ENCODE measurements at places on chromosomes 12 and 14.

DNA sequence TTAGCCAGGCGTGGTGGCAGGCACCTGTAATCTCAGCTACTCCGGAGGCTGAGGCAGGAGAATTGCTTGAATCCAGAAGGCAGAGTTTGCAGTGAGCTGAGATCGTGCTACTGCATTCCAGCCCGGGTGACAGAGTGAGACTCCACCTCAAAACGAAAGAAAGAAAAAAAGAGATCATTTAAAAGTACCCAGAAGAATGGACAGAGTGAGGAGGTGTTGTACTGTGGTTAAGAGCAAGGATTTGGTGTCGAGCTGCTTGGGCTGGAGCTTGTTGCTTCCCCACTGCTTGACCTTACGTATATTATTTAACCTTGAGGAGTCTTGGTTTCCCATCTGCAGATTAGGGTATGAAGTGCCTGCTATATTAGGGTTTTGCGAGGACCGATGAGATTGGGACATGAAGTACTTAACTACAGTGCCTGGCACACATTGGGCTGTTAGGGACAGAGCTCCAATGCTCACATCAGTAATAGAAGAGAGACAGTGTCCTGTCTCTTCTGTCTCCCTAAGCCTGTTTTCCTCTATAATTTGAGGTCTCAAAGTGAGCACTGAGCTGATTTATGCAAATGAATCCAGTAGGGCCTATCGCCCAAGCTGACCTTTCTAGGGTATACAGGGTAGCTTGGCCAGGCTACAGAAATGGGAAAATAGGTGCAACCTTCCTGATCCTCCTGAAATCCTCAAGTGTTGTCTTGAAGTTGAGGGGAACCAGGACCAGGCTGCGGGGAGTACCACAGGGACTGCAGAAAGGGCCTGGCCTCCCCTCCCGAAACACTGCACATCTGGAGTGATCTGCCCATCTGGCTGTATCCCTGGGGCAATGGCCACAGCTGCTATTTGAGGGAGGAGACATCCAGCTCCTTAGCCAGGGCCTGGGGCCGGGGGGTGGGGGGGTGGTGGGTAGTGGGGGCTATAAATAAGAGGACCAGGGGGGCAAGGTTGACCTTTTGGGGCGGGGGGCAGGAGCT lies 8.6 kb upstream of the HDAC7 start:
- DNase-seq, result no peak

- DNase-seq, result no peak
Observed at GRCh38 chr14:54105406-54105805, 148.8 kb upstream of the BMP4 start.

DNA sequence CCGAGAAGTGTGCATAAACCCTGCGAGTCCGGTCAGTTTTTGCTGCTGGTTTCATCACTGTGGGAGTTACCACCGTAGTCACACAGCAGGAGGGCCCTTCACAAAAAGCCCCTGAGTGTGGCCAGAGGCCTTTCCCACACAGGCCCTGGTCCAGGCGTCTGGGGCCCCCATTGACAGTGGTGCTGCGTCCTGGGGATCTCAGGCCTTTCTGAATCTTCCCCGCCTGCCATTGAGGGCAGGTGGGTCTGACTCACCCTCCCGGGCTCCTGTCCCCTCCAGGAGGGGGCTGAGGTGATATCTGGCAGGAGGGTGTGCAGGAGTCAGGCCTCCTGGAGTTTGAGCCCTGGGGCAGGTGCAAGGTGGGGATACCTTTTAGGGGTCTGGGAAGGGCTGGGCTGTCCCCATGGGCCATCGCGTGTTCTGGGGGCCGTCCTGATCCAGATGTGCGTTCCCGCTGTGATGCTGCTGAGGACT lies 358.5 kb downstream of the TMEM121 start:
- DNase-seq, result no peak

DNA sequence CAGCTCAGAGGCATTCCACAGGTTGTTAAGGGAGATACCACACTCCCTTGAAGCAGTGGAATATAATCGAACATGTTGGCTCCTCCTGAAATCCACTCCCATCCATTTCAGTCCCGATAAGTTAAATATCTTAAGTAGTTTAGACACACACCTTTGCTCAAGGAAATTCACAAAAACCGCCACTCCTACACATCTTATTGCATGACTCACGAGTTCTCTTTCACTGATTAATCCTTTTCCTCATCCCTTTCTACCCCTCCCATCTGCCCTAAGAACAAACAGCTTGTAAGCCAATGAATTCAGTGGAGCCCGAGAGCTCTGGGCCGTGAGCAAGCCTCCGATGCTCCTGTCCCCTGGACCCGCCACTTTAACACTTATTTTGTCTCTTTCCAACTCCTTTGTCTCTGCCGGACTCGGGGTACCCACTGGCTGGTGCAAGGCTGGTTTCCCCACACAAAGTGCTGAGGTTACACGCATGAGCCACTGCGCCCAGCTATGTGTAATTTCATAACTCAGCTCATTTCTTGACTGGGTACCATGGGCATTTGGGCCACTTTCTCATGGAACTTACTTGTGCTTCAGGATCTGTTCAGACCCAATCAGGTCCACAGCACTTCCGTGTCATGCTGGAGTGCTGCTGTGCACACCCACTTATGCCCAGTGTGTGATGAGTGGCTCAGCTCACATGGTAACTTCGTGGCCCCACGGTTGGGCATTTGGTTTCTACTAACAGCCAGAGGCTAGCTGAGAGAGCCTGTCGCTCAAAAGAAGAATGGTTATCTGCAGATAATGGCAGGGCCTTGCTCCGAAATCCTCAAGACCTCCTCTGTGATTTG lies 171.8 kb upstream of the ALG10B start:
- DNase-seq, result no peak

- no peak for DNase-seq
Observed at GRCh38 chr14:32200368-32201192, 1.3 kb upstream of the RNU6-7 start.

DNA sequence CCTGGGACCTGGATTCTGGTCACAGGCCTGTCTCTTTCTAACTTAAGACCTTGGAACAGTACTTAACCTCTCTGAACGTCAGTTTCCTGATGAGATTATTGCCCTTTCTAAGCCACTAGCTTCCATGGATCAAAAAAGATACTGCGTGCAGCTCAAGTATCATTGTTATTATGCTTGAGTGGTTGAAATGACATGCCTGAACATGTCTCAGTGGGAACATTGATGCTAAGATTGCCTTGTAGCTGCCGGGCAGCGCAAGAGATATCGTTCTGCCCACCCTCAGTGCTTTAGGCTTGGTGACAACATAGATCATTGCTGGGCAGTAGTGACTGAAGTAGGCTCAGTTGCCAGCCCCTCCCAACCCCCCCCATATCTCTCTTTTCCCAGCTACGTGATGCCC lies 131.9 kb downstream of the SMOC1 start:
- DNase-seq, result no peak

- DNase-seq, result no peak
Observed at GRCh38 chr12:41745593-41745992, 399.1 kb downstream of the GXYLT1 start.

GRCh38 chr12:57165741-57166140 lies 18.3 kb upstream of the LRP1-AS start:
- DNase-seq, result no peak

DNA sequence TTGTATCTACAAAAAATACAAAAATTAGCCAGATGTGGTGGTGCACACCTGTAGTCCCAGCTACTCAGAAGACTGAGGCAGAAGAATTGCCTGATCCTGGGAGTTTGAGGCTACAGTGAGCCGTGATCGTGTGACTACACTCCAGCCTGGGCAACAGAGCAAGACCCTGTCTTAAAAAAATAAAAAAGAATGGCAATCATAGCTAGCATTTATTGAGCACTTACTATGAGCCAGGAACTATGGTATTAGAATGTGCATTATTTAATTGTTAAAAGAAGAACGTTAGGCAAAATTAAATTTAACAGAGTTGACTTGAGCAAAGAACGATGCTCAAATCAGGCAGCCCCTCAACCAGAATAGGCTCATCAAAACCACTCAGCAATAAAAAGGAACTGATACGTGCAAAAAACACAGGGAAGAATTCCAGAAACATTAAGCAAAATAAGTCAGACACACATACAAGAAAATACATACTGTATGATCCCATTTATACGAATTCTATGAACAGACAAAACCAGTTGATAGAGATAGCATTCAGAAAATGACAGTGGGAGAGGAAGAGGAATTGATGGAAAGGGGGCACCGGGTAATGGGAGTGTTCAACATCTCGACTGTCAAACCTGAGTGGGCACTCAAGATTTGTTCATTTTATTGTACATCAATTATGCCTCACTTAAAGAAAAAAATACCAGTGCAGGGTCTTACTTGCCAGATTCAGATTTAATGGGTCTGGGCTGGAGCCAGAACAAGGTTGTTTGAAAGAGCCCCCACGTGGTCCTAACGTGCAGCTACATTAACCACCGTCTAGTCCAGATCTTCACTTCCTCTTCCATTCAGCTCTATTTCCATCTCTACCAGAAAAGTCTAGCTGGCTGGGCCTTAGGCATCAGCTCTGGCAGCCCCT lies 8.0 kb downstream of the SCNN1A start:
- no peak for DNase-seq

DNA sequence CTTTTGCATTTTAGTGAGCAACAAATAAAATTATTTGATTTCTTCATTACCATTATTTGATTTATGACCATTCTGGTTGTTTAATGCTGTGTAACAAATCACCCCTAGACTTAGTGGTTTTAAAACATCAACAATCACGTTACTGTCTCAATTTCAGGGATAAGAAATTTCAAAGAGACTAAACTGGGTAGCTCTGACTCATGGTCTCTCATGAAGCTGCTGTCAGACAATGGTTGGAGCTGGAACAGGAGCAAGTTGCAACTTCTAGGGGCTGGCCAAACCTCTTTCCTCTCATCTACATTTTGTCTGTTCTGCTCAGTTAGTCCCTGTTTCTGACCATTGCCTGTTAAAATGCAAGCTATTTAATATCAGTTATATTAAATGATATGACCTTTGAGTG lies 517.0 kb downstream of the KCNH5 start:
- DNase-seq, result no peak

DNA sequence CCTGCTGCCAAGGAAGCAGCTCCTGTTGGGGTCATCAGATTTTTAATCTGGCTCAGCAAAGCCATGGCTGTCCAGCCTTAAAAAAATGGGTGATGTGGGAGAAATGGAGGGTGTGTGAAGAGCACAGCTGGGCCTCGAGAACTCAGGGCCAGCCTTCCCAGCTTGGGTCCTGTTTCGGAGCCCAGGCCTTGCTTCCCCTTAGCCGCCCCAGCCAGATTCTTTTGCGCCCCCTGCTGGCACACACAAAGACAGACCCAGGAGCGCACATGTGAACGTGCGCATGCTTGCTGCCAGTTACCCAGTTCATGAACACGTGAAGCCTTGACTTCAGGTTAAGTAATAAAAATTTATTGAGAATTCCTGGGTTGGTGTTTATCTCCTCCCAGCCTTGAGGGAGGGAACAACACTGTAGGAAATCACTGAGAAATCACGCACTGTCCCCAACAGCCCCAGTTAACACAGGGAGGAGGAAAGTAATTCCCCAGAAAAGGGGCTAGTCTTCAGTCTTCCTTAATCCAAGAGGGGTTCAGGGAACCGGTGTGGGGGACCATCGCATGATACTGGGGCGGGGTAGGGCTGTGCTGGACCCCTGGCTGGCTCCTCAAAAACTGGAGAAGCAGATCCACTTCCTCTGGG lies 5.3 kb downstream of the PHB2 start:
- DNase-seq, result peak; percentile 90

GRCh38 chr14:89325299-89325883 lies 91.6 kb downstream of the FOXN3 start:
- no peak for DNase-seq

DNA sequence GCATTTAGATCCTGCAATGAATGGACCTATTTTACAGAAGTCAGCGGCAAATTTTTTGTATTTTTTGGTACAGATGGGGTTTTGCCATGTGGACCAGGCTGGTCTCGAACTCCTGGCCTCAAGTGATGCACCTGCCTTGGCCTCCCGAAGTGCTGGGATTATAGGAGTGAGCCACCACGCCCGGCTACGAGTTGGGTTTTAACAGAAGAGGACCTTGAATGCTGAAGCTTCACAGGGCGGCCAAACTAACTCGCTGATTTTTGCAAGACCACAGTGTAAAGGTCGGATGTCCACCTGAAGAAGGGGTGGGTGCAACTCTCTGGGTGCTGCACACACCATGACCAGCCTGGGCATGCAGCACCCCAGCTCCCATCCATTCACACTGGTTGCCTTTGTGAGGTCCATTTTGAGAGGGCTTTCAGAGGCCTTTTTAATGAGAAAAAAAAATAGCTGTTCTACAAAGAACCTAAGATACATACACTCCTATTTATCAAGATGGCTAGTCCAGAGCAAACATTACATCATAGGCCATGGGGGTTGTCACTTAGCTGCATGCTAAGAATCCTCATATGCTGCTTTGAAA lies 21.6 kb upstream of the CDK2AP1 start:
- no peak for DNase-seq

DNA sequence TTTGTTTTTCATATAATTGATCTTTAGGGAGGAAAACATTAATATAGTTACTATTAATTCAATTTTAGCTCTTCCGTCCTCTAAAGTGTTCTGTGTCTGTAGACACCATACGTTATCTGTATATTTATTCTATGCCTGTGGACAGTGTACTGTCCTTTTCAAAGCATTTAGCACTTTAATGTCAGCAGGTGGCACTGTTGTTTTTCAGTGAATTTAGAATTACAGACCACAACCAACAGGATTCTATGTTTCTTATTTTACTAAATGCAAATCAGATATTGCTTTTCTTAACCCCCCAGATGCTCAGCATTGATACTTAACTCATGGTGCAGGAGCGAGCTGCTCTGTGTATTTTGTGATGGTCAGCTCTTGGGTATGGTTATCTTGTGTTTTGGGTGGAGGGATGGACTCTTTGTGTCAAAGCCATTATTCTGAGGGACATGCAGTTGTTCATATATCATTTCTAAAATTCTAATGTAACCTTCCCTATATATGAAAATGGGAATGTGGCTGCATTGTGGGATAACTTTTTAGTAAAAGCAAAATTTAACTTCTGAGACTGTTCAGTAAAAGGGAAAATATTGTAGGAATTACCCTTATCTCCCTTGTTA lies 65.2 kb downstream of the PAPOLA start:
- peak; percentile 85 for DNase-seq

DNA sequence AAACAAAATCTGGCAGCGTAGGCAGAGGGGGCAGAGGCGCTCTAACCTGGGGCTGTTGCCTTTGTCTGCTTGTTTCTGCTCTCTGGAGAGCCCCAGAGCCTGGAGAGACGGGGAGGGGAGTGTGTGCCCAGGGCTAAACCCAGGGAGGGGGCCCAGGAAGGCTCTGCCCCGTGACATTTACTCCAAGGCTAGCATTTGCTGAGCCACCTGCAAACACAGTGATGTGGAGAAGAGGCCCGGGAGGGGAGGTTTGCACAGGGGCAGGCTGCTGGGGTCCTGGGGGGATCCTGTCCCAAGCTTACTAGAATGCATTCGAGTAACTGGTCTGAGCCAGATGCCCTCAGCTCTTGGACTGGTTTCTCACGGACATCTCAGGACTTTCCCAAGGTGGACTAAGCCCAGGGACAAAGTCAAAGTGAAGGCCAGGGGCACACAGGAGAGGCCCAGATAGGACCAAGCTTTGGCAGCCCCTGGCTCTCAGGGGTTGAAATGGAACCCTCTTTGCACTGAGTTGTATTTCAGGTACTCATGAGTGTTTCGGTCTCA lies 12.0 kb downstream of the MEG3 start:
- no peak for DNase-seq

GRCh38 chr12:25197608-25198007 lies 2.6 kb downstream of the ETFRF1 start:
- DNase-seq, result no peak

- DNase-seq, result no peak
Observed at GRCh38 chr14:97620066-97620465, 822.9 kb downstream of the VRK1 start.

Measured in NCI-H1694 (cell line).